ENCODE measurements at places on chromosomes 7 and 10.

GRCh38 chr10:109991266-109991855 is 16.4 kb upstream of the ADD3 start:
- no peak for DNase-seq

DNA sequence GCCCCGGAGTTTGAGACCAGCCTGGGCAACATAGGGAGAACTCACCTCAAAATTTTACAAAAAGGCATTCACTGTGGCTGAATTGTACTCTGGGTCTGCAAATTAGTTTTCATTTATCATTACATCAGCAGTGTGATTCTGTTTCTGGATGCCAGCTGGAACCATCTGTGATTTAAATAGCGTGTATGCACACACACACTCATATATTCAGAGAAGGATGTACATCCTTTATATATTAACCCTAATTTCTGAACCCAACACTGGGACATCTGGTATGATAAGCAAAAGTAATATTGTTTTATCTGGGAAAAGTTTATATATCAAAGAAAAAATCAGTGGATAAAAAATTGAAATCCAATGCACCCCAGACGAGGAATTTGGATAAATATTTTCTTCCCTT is 33.8 kb upstream of the LYZL1 start:
- DNase-seq = no peak

GRCh38 chr7:138691178-138691577 is 10.0 kb downstream of the SVOPL start:
- no peak for DNase-seq

DNA sequence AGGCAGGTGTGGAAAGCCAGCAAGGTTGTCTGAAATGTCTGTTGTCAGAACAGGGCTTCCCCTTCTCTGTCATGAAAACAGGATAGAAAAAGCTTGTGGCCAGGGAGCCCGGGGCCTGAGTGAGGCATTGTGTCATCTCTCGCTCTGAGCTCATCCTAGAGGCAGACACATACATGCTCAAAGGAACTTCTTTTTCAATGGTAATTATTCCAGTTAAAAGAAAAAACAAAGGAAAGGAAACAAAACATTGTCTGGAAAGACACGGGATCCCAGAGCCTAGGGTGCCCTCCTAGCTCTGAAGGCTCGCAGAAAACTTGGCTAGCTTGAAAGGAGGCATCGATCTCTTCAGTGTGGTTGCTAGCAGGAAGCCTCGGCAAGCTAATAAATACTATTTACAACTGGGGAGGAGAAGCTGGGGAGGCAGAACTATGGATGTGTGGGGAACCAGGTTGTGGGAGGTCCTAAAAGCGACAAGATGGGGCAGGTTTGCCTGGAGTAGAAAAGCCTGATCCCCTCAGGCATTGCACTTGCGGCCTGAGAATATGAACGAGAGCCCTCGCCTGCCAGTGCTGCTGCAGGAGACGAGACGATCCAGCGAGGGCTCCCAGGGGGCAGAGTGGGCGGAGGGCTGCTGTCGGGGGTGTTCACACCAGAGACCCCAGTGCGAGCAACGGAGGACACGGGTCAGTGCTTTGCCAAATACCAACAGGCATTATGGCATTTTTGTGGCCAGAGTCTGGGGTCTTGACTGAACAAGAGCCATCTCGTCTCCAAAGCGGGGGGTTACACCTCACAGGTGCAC is 32.8 kb upstream of the DGKI start:
- DNase-seq = no peak

DNA sequence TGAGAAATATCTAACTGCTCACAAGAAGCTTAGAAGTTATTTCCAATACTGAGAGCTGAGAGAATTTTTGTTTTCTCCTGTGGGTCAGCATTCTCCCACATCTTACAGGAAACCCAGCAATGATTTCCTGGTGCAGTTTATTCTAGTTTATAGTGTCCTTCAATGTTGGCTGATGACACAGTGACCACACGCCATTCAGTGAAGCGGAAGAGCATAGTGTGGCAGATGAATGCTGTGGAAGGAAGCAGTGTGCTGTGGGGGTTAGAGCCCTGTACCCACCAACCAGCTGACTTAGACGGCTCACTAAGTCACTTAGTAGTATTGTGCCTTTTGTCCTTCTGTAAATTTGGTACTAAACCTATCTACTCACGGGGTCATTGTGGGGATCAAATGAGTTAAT is 1.4 kb upstream of the TMEM26 start:
- DNase-seq = no peak

- no peak for DNase-seq
These were observed 165.6 kb downstream of the RNLS start for GRCh38 chr10:88417387-88418030.

- DNase-seq = peak; percentile 2
These were observed 25.2 kb downstream of the TMEM270 start for GRCh38 chr7:73885975-73886798.

- DNase-seq = no peak
These were observed 408.4 kb downstream of the PARD3 start for GRCh38 chr10:34406463-34407323.

DNA sequence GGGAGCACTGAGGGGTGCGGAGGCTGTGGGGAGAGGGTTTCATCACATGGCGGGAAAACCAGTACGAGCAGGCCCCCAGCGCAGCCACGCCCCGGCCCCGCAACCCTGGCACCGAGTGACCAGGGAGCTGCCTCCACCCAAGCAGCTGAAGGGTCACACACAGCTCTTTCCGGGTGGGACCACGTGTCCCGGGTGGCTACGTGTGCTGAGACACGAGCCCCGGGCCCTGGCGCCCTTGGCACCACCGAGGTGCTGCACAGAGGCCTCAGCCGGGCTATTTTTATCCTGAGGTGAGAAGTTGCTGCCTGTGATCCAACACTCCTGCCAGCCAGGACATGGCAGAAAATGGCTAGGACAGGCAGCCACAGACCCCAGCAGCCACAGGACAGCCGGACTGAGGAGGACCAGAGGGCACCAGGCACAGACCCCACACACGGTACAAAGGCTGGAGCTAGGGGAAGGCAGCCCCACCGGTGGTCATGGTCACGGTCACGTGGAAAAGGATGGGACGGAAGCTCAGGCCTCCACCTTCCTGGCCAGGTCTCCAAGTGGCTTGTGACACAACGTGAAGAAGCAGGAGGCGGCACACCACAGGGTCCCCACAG is 223.7 kb downstream of the MAD1L1 start:
- no peak for DNase-seq

DNA sequence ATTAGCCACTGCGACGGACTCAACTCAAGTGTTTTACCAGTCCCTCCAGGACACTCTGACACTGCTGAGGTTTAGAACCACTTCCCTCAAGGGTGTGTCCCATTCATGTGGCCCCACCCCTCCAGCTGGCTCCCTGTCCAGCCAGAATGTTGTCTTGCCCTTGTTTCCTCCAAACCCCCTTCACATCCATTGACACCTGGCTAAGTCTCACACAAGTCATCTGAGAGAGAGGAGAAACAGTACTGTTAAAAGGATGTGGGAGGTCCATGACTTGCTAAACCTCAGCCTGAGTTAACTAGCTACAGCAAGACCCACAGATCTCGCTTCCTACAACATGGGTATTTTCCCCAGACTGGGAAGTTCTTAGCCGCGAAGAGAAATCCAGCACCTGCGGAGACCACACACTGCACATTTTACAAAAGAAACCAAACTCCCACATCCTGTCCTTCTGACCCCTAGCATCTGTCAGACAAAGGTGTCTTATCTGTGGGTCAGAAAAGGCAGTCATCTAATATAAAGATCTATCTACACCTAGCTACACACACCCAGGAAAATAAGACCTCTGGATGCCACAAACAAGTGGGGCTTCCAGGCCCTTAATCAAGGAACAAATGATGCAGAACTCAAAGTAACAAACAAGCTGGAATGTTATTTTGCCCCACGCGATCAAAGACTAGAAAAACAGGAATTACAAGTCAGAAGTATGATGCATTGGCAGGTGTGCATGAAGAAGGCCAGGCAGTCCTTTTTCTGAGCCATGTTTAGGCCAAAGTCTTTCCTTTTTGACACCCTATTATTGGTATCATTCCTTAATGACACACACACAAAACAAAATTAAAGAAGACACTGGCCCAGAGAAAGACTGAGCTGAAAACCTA is 13.9 kb downstream of the OSBPL3 start:
- DNase-seq = peak; percentile 57

DNA sequence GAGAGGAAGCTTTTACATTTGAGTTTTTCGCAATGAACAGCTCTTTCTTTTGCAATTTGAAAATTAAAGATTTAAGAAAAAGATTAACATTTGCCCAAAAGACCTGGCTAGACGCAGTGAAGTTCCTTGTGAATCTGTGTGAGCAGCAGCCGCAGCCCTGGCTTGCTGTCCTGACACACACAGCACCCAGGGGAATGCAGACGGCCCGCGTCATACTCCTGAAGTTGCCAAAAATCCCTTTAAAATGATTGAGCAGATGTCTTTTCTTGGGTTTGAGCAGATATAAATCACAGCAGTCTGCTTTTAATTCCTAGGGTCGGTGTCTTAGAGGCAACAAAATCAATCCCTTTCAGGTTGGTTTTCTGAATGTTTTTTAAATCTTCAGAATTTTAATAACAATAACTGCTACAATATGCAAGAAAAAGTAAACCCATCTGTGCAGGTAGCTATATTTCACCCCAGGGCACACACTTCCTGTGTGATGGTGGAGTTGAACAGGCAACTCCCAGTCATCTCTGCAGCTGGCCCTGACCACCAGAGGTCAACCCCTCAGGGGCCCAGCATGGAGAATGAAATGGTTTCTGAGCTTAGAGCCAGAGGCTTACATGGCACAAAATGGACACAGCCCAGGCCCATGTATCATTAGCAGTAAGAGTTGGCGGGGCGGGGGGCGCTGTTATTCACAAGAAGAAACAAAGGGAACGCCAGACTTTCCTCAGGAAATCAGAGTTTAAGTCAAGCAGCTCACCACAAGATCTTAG is 32.2 kb upstream of the TRIL start:
- DNase-seq = no peak

DNA sequence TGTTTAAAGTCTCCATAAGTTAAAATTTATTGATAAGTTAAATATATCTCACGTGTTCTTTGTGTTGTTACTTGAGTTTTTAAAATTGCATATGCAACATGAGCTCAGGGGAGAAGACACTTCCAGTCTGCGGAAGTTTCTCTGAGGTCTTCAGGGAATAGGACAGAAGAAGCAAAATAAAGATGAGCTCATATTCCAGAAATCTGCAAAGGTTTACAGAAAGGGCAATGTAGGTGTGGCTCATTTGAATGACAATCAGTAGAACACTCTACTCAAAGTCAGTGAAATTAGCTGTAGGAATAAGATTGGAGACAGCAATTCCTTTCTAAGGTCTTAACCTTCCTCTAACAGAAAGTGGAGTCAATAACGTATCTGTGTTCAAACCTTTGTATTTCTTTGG is 53.7 kb downstream of the CACNA2D1 start:
- no peak for DNase-seq

DNA sequence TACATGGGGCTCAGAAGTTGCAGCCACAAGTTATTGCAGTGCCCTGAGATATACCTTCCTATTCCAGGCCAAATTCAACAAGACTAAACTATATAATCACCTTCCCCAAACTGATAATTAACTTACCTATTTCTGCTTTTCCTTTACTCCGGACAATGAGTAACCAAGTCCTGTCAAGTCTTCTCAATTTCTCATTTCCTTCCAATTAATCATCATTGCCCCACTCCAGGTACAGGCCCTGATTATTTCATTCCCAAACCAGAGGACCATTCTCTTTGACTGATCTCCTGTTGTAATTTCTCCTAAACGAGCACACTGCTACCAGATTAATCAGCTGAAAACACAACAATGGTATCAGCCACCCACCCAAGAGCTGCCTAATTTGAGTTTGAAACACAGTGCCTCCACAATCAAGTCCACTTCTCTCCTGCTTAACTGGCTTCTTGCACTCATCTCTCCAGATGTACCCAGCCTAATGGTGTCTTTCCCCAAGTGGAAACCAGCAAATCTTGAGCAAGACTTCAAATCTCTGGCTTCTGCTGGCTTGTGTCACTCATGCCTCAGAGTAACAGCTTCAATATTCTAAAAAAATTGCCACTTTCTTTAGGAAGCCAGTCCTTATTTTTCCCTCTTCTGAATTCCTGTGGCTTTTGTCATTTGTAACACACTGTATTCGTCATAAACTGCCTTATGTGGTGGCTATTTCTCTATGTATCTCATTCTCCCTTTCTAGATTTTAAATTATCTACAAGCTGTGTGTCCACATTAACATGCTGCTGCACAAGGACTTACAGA is 89.1 kb downstream of the CDK6 start:
- no peak for DNase-seq

- DNase-seq = no peak
These were observed 64.4 kb upstream of the ITGA8 start for GRCh38 chr10:15783941-15784636.

GRCh38 chr10:2120746-2121145 is 383.4 kb upstream of the ADARB2 start:
- DNase-seq = no peak

GRCh38 chr10:90872648-90873020 is 860 bp downstream of the RPP30 start:
- no peak for DNase-seq

- no peak for DNase-seq
These were observed 12.7 kb downstream of the STEAP2 start for GRCh38 chr7:90224195-90224594.
